ENCODE measurements at places on chromosomes 5 and 9.

GRCh38 chr9:16823906-16824305 lies 46.6 kb downstream of the BNC2 start:
- DNase-seq = no peak

DNA sequence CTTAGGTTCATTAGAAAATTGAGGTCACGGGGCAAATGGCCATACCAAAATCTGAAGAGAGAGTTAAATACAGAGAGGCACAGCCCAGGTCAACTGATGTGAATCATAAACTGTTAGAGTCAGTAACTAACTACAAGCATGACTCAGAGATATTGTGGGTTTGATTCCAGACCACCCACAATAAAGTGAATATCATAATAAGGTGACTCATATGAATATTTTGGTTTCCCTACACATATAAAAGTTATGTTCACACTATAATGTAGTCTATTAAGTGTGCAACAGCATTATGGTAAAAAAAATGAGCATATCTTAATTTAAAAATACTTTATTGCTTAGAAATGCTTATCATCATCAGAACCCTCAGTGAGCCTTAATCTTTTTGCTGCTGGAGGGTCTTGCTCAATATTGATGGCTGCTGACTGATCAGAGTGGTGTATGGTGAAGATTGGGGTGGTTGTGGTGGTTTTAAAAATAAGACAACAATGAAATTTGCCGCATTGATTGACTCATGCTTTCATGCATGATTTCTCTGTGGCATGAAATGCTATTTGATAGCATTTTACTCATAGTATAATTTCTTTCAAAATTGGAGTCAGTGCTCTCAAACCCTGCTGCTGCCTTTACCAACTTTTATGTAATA lies 53.1 kb upstream of the EDIL3 start:
- no peak for DNase-seq

GRCh38 chr5:64507264-64507605 lies 1.4 kb downstream of the RGS7BP start:
- no peak for DNase-seq

- DNase-seq = no peak
Observed at GRCh38 chr5:160899735-160900134, 47.7 kb upstream of the ATP10B start.

DNA sequence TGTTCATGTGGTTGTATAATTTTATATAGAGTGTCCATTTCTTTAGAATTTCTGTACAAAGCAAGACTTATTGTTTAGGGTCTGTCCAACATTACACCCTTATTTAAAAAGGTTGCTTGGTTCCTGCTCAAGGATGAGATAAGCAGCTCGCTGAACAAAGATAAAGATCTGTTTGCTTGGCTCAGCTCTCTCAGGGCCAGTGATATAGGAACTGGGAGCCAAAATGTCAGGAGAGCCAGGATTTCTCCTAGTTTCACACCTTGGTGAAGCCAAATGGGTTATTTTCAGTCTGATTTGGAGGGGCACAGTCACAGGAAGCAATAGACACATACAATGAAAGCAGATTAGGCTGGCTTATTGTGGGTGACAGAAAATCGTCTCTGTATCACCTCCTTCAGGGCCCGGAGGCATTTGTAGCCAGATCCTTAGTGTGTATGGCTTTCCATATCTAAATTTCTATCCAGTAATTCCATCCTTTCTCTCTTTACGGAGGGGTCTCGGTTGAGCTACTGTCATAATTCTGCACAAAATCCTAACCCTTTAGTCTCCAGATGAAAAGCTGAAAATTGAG lies 396.4 kb downstream of the TMEM232 start:
- no peak for DNase-seq
